ENCODE measurements at places on chromosomes 13 and 19.

GRCh38 chr13:74966814-74967424 is 515.0 kb downstream of the TBC1D4 start:
- peak; percentile 26 for DNase-seq

DNA sequence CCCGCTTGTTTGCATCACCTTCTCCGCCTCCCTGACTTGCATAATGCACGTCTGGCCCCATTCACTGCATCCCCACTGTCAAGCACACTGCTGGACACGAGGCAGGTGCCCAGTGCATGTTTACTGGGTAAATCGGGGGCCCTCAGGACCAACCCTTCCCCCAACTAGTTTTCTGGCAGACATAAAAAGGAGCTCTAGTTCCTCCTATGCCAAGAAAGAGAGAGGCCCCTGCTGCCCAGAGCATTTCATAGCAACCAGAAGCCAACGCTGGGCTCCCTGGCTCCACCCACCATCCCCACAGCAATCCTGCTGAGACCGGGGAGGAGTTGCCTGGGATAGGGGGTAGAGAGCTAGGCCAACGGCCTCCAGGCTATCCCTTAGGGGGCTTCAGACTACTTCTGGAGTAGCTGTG is 23.2 kb downstream of the ANKRD27 start:
- no peak for DNase-seq

DNA sequence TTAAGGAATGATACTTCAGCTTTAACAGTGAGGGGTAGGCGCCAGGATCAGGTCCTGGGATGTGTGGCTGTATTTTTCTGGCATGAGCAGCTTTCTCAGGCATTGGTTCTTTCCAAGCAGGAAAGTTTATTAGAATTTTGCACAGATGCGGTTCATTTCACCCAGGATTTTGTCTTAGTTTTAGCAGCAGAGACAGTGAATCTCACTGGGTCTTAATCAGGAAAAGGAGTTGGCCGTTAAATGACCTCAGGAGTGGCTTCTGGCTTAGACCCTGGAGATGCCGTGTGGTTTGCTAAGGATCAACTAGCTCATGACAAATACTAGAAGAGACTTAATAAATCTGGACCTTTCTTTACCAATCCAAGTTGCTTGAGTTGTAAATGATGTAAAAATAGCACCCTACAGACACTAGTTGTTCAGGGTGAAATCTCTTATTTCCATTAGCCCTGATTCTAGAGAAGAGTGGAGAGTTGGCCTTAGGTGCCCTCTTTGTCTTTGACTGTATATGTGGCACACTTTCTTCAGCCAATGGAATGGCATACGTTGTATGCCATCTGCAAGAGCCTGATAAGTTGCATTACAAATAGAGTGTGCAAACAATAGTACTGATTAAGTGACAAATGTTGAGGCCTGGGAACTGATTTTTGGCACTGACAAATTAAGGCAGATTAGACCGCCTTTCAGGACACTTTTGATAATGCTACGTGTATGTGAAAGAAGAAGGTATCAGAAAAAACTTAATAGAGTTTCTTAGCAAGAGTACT is 34.0 kb downstream of the LRCH1 start:
- no peak for DNase-seq

DNA sequence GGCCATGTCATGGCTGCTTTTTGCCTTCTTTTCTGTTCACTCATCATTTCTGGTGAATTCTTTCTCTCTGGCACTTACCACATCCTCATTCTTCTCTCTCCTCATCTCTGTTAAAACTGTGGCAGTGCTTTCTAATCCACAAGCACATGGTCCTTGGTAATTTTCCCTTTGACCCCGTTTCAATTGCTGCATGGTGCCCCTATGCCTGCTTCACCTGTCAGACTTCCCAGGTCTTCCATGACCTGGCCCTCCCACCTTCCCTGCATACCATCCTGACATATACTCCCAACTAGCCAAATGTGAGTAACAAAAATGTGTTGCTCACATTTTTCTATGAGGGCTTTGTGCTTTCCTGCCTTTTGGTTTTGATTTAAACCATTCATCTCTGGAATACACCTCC is 286.5 kb downstream of the MTUS2 start:
- DNase-seq, result no peak

DNA sequence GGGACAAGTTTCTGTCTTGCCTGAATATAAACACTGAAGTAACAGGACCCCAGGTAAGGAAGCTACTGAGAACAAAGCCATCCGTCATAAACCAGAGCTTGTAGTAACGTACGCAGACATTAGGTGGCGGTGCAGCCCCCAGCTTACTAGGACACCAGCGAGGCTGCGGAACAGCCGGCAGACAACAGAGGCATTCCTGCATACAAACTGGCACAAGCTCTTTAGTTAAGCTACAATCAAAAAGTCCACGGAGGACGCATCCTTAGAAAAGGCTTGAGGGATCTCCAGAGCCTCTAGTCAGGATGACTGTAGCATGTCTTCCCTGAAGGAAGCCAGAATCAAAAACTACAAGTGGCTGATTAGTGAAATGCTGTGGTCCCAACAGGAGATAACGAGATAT is 26.2 kb downstream of the ZNF160 start:
- peak; percentile 57 for DNase-seq

- peak; percentile 81 for DNase-seq
These were observed 15.7 kb downstream of the RANBP3 start for GRCh38 chr19:5961969-5962945.

- DNase-seq, result no peak
These were observed 11.2 kb upstream of the PTPRS start for GRCh38 chr19:5351731-5352228.

GRCh38 chr13:112358156-112358555 is 18.0 kb upstream of the SPACA7 start:
- no peak for DNase-seq

- DNase-seq, result no peak
These were observed 27.7 kb upstream of the FAM216B start for GRCh38 chr13:42753697-42754096.

DNA sequence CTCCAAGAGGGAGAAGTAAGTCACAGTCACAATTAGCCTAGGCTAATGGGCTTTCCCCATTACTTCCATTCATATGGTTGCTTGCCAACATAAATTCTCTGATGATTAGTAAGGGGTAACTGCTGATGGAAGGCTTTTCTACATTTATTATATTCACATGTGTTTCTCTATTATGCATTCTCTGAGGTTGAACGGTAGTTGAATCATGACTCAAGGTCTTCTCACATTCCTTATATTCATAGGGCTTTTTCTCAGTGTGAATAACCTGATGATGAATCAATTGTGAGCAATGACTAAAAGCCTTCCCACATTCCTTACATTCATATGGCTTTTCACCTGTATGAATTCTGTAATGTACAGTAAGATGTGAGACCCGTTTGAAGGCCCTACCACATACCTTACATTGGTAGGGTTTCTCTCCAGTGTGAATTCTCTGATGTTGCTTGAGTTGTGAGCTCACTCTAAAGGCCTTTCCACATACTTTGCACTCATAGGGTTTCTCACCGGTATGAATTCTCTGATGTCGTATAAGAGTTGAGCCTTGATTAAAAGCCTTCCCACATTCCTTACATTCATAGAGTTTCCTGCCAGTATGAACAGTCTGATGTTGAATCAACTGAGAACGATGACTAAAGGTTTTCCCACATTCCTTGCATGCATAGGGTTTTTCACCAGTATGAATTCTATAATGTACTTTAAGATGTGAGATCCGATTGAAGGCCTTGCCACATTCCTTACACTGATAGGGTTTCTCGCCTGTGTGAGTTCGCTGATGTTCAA is 9.3 kb downstream of the ZNF582 start:
- no peak for DNase-seq

DNA sequence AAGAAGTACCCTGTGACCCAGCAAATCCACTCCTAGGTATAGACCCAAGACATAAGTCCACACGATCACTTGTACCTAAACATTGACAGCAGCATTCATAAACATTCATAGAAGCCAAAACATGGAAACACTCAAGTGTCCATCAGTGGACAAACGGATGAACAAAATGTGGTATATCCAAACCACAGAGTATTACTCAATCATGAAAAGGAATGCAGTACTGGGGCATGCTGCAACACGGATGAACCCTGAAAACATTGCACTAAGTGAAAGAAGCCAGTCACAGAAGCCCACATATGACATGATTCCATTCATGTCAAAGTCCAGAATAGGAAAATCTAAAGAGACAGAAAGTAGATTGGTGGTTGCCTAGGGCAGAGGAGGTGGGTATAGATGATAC is 22.8 kb upstream of the CCNE1 start:
- no peak for DNase-seq
